ENCODE measurements at places on chromosomes 5 and 9.

DNA sequence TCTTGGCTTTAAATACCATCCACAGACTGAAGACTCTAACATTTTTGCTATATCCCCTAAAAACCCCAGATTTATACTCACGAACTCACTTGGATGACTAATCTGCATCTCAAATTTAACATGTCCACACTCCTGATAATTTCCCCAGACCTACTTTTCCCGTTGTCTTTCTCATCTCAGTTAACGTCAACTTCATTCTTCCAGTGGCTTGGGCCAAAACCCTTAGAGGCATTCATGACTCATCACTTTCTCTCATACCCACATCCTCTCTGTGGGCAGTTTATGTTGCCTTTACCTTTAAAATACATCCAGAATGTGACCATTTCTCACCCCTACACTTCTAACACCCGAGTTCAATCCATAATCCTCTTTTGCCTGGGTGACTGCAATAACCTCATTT, 96.7 kb downstream of the EDIL3 start:
- no peak for DNase-seq

GRCh38 chr9:27527702-27528075, 1.9 kb downstream of the MOB3B start:
- no peak for DNase-seq

GRCh38 chr9:16899606-16900005, 29.1 kb upstream of the BNC2 start:
- DNase-seq = no peak

DNA sequence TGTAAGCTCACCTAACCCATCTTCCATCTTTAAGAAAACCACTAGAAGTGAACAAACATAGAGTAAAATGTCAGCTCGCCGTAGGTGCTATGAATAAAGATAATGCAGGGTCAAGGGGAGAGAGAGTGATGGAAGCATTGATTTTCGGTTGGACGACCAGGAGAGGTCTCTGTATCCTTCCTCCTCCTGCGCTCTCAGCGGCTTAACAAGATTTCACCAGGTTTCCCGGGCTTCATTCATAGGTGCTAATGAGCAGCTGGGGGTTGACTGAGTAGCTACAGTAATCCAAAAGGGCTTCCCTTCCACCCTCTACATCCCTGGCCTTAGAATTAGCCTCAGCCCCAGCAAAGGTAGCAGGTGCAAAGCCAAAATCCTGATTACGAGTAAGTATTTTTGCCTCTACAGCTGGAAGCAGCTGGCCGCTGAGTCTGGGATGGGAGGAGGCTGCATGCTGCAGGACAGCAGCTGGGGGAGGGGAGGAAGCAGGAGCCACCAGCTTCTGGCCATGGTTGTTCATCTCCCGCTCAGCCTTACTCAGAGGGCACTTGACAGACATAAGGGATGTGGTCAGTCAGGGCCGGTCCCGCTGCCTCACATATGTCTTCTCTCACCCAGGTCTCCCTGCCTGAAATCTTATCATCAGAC, 112.0 kb upstream of the IL12B start:
- DNase-seq = no peak

DNA sequence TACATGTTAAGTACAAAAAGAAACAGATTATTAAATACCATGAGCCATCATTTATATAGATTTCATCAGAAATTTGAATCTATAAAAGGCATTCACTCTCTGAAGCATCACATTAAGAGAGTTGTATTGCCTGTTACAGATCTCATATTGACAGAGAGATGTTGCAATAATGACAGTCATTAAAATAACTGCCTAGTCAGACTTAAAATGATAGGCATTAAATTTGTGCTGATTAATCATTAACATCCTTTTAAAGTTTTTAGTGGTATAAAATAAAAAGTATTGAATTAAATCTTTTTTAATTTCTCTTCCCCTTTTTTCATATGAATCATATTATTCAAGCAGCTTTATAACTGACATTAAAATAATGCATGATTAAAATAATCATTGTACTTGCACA, 404.9 kb upstream of the FAM174A start:
- no peak for DNase-seq

GRCh38 chr5:154199263-154199662, 8.7 kb downstream of the GALNT10 start:
- no peak for DNase-seq

DNA sequence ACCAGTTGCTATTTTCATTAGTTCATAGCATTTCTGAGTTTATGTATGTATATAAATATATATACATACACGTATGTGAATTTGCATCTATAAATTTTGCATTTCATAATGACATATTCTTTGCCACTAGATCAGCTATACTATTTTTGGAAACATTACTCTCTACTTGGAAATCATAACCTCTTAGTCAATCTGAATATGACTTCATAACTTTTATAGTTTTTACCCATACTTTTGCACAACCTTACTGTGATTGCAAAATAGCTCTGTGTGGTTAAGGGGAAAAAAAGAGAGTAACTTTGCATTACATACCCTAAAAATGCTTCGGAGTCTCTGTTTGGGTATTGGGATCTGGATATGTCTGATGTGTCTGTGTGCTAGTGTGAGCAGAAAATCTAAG, 44.9 kb upstream of the ADAMTSL1 start:
- DNase-seq = no peak

- DNase-seq = no peak
Measured at GRCh38 chr5:89480406-89481007, 597.5 kb upstream of the MEF2C start.

DNA sequence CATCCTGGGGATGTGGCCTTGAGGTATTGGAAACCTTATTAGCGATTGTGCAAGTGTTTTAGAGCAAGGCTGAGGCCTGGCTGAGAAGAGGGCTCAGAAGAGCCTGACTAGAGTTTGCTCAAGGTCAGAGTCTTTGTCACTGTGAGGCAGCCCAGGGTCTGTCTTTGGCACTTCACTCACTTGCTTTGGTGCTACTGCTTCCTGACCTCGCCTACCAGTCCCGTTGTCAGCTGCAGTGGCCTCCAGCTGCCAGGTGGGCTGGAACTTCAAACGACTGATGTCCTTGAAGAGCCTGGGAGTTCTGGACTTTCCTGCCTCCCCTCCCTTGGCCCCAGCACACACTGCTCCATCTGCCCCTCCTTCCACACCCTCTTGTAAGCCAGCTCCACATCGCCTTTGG, 228.0 kb downstream of the SNX18 start:
- no peak for DNase-seq

DNA sequence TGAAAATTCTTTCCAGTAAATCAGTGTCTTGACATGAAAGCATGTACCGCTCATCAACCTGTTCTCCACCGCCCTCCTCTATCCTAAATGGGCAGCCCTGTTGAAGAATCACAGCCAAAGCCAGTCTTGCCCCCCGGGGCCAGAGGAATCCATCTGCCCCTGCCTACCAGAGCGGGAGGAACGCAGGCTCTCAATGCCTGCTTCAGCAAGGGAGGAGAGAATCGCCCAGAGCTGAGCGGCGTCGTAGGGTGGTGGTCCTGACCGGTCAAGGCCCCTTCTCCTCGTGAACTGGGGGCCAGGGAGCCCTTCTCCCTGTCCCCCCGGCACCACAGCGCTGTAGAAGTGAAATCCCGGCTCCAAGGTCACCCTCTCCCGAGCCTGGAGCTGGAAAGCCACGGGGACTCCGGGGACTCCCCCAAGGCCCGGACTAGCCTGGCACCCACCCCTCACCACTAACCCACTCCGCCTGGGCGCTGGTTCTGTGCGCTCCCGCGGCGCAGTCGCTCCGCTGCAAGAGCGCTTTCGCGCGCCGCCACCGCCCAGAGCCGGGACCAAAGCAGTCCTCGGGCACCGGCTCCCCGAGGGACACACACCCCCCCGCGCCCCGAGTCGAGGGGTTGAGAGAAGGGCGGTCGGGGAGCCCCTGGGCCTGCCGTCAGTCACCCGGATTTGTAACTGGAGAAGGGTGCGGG, 718 bp upstream of the TMEM215 start:
- no peak for DNase-seq

- no peak for DNase-seq
Measured at GRCh38 chr9:98135558-98135934, 16.5 kb upstream of the TRIM14 start.

GRCh38 chr9:3742586-3742985, 216.8 kb upstream of the RFX3 start:
- DNase-seq = no peak

GRCh38 chr5:75536147-75536546, 24.5 kb downstream of the POLK start:
- no peak for DNase-seq

DNA sequence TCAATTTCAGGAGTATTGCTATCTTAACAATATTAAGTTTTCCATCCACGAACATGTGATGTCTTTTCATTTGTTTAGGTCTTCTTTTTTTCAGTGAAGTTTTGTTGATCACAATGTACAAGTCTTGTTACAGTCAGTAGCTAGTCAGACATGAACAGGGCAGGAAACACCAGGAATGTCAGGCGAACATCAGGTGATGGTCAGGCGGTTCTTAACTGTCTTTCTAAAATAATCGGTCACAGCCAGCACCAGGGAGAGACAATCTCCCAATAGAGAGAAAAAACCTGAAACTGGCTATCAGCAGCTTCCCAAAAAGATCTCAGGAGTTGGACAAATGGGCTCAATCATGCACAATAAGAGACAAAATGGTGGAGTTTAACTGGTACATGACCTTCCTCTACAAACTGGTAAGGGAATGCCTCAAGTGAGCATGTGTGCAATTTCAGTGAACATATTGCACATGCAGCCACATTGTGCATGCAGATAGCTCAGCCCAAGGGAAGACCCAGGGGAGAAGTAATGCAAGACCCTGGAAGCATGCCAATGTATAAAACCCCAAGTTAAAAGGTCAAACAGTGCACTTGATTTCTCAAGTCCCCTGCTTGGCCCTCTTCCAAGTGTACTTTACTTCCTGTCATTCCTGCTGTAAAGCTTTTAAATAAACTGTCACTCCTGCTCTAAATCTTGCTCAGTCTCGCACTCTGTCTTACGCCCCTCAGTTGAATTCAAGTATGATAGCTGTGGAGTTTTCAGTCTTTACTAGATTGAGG, 176.1 kb upstream of the RASEF start:
- DNase-seq = no peak

DNA sequence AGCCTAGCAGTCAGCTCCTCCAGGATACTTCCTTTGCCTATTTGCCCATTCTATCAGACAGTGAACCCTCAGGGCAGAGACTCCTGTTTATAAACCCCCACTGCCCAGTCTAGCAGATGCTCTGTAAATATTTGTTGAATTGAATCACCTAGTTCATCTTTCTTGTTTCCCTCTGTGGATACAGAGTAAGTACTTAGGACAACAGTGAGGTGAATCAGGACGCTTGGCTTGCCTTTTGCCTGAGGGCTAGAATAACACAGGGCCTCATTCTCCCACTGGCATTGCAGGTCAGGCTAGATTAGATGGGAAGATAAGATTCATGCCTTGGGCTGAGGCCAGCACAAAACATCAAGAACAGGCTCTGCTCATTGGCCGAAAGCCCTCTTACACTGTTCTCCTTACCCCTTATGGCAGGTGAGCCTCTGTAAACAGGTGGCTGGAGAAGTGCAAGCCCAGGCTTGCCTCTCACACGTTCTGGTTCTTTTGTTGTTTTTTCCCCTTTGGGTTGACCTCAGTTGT, 22.2 kb downstream of the TNFSF8 start:
- DNase-seq = peak; percentile 53

DNA sequence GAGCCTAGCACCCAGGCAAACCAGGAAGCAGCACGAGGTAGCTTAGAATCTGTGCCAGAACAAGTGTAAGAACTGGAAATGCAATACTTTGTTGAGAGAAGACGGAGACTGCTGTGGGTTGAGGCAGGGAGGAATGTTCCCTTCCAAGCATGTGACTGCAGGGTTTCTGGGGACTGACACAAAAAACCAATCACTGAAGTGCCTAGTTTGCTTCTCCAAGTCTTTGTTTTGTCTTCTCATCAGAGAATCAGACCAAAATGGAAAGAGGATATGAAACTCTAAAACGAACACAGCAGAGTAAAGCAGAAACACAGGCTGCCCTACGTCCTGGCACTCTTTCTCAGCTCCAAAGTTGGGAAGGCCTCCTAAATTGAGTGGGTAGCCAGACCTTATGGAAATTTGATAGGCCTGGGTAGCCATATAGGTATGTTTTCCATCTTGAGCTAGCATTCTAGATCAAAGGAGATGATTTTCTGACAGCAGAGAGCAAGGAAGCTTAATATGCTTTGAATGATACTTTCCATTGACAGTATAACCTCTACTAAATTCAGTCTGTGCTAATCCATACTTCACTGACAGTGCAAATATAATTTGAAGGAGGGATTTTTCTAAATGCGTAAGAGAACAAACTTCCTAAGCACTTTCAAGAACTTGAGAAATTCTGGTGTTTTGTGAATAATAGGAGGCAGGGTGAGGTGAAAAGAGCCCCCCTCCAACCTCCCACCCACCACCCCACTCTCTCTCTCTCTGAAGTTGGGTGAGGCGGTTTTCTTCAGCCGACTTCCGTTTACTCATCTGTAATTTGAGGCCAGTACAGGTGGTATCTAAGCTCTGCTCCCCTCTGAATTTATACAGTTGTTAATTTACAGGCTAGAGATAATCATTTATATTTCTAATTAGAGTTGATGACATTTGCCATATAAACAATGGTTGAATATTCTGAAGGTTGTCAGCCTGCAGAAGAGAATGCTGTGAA, 5.5 kb downstream of the ADRB2 start:
- DNase-seq = no peak

DNA sequence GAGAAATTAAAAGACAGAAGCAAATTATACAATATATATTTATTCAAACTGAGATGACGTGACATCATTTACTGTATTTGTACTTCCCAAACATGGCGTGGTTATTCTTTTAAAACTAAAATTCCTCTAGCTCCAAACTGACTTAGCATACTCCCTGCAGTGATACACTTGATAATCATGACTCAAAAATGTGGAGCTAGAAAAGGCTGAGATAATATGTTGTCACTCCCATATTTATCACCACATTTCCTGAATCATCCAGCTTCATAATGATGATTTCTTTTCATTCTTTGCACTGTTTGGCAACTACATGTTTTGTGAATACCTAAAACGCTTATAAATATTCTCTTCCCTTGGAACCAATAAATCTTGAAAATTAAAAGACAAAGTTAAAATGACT, 341.0 kb downstream of the EBF1 start:
- DNase-seq = no peak

DNA sequence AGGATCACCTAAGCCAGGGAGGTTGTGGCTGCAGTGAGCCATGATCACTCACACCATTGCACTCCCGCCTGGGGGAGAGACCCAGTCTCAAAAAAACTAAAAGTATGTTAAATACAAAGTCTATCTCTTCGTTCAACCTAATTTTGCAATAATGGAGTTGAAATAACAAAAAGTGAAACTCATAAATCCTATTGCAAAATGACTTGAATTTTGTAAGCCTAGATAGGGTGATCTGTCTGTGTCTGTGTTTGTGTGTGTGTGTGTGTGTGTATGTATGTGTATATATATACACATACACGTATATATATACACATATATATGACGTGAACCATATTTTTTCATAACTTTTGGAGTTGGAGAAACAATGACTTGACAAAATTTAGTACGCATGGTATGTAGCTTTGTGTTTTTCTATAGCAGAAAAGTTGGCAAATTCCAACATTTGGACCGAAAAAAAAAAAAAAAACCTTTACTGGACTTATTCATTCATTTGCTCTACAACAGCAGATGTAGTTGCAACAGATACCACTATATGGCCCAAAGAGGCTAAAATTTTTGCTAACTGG, 76.9 kb upstream of the CDH6 start:
- DNase-seq = no peak

- DNase-seq = no peak
Measured at GRCh38 chr5:149063896-149064478, 1.1 kb upstream of the SH3TC2 start.

- no peak for DNase-seq
Measured at GRCh38 chr9:112755016-112755427, 4.5 kb downstream of the SNX30 start.

GRCh38 chr9:136403538-136403914, 3.6 kb upstream of the SNAPC4 start:
- peak; percentile 89 for DNase-seq

- no peak for DNase-seq
Measured at GRCh38 chr5:83251849-83252248, 174.5 kb downstream of the XRCC4 start.
